CD4-positive, alpha-beta T cell (primary cell): ENCODE measurements at places on chromosomes 2 and 18.

DNA sequence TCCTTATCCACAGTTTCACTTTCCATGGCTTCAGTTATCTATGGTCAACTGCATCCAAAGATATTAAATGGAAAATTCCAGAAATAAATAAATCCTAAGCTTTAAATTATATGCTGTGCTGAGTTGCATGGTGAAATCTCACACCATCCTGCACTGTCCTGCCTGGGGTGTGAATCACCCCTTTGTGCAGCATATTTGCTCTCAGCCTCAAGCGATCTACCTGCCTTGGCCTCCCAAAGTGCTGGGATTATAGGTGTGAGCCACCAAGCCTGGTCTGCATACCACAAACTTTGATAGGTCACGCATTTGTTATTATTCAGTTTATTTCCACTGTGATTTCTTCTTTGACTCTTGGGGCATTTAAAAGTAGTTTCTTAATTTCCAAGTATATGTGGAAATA, 117.2 kb downstream of the SPIRE1 start:
- DNase-seq, result no peak

- DNase-seq, result no peak
Measured at GRCh38 chr2:162487816-162488215, 143.9 kb downstream of the GCA start.

DNA sequence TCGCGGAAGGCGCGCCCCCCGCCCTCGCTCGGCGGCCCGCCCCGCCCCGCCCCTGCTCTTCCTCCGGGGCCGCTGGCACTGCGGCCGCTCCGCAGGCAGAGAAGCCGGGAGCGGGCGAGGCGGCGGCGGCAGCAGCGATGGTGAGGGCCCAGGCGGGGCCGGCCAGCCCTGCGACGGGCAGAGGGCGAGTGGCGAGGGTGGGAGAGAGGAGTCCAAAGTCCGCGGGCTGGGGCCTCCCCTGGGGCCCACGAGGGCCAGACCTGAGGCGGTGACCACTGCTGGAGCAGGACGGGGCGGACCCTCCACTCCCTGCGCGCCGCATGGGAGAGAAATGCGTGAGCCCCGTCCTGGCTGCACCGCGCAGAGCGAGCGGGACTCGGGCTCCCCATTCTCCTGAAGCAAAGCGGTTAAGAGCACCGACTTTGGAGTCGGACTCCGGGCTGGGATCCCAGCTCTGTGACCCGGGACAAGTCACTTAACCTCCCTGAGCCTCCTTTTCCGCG, at the start of gene VAMP5:
Gene VAMP5 (plus strand): TSS at position 78 of the 503 bp plus-strand sequence. CDS start 60 bp downstream, at position 138.
- no peak for DNase-seq

DNA sequence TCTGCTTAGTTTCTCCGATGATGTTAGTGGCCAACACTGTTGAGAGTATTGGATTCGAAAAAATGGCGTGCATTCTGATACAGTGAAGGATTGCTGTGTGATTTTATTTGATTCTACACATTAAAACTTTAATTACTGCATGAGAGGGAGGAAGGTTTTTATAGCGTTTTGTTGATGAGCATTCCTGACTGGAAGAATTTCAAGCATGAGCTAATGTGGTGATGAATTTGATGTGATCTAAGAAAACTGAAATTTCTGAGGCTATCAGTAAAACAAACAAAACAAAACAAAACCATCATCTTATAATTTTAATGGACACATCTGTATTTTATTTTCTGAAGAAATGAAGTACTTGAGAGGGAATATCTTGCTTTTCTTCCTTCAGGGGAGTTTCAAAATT, 59.6 kb downstream of the ITGB6 start:
- no peak for DNase-seq

DNA sequence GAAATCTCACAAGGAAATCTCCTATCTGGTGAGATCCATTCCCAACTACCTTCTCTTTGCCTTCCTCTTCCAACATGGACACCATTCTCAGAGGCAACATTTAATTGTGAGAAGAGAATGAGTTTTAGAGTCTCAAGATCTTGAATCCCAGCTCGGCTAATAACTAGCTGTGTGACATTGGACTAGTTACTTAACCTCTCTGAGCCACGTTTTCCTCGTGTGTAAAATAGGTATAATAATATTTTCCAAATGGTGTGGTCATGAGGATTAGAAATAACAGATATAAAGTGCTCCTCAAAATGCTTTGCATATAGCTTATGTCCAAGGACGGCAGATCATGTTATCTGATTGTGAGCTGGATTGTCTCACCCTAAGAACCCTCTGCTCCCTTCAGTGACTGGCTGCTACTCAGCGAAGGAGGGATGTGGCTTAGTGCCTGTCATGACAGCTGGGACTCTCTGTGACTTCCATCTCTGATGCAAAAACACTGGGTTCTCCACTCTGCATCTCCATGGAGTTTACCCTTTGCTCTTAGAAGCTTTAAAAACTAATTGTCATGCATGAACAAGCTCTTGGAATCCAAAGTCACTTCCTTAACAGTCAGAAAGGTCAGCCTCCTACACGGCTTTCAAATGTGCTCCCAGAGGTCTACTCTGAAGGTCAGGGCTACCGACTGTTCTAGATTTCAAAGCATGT, 38.4 kb upstream of the MRPL19 start:
- no peak for DNase-seq

GRCh38 chr2:182810087-182810486, 56.4 kb downstream of the FRZB start:
- no peak for DNase-seq

GRCh38 chr2:144518748-144519596, 947 bp downstream of the ZEB2 start:
- no peak for DNase-seq

DNA sequence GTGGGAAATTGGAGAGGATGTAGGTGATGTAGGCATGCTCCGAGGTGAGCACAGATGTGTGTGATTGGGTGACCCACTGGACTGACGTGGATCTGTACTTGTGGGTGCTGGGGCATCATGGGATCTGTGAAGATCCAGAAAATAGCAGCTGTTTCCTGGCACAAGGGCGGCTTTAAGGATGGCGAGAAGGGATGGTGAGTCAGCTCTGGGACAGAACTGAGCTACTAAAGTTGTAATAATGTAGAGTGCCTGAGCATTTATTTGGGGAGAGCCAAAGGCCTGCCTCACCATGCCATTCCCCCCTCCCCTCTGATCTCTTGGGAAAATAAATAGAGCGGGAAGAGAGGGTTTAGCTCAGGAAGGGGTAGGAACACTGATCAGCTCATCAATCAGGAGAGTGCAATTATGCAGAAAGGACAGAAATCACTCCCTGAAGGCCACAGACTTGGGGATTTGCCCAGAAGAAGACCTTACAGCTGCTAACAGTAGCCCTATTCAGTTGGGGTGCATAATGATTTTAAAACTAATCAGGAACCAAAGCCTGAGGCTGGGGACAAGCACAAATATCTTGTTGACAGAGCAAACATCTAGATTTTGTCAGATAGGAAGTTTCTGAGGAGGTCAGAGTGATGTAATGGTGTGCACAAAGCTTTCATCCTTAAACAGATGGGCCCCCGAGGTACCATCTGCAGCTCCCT, 30.3 kb downstream of the TANC1 start:
- DNase-seq, result no peak

DNA sequence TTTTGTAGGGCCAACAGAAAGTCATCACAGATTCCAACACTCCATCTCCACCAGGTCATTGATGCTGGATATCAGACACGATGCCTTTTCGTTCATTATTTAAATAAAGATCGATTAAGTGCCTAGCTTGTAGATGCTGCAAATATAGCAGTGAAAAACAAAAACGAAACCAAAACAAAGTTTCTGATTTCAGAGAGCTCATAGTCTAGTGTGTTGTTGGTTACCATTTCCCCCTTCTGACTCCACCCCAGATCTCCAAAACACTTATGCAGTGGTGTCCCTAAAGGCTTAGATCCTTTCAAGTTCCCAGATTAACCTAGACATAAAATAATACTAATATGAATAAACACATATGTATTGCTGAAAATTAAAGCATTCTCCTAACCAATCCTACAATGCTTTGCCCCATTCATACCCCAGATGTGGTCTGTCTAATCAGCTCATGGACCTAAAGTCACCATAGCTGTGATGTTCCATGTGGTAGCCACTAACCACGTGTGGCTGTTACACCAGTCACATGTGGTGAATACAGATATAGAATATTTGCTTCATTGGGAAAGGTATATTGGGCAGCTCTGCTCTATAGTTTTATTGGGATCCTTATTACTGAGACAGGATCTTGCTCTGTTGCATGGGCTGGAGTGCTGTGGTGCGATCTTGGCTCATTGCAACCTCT, 787.2 kb downstream of the TDRD15 start:
- DNase-seq, result no peak

- DNase-seq, result no peak
Measured at GRCh38 chr2:157257312-157258252, at the start of gene GALNT5. Gene GALNT5 (plus strand): TSS chr2:157257705. CDS start chr2:157258083, 378 bp downstream.

GRCh38 chr2:157627594-157628476, 829 bp downstream of the ACVR1C start:
- peak; percentile 39 for DNase-seq

DNA sequence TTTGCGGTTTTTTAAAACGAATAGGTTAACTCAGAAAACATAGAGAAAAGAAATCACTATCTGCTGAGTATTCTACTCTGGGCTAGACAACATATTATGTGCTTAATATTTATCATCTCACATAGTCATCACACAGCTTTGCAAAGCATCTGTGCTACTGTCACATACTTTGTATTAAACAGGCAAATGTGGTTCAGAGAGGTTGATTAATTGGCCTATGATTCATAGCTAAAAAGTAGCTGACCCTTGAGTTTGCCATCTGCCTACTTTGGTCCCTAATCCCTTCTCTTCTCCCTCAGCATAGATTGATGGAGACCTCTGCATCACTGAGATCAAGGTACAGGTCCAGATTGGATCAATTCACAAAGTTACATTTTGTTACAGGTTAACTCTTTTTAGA, 21.4 kb downstream of the ANKRD30B start:
- no peak for DNase-seq

GRCh38 chr2:25489631-25490030, 147.9 kb upstream of the DNMT3A start:
- no peak for DNase-seq

DNA sequence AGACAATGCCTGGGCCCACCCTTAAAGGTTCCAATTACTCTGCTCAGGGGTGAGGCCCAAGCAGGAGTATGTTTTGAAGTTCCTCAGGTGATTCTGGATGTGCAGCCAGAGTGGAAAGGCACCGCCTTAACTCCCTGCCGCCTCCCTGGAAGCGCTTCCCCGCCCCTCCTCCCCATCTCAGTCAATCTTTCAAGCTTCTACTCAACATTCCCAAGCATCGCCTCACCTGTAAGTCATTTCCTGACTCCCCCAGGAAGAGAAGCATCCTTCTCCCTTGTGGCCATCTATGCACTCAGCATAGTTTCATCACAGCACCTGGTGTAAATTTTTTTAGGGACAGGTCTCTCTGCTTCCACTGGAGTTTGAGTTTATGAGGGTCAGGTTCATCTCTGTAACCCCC, 67.5 kb downstream of the MYL12B start:
- no peak for DNase-seq

DNA sequence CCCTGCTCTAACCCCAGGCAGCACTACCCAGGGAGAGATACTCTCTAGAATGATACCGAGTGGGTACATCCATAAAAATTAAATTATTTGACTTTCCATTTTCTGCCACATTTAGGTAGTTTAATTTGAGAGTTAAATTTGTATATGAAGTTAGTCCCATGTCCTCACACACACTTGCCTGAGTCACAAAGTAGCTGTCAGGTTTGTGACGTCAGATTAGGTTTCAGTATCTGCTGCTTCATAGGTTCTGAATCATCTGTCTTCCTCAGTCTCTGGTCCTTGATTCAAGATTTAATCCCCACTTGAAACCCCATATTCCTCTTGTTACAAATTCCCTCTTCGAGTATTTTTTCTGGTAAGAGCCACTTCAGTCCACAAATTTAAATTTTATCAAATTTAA, 738.6 kb upstream of the FAM98A start:
- no peak for DNase-seq

- no peak for DNase-seq
Measured at GRCh38 chr2:45951025-45951727, 299.7 kb downstream of the PRKCE start.

GRCh38 chr2:147442816-147443215, 402.0 kb upstream of the ACVR2A start:
- no peak for DNase-seq

- DNase-seq, result no peak
Measured at GRCh38 chr2:215022418-215022817, 116.0 kb downstream of the ABCA12 start.

GRCh38 chr18:61892683-61893308, at the start of gene RNF152:
Gene RNF152 (minus strand): TSS chr18:61893007. CDS start chr18:61816463, 76,544 bp downstream.
- no peak for DNase-seq

DNA sequence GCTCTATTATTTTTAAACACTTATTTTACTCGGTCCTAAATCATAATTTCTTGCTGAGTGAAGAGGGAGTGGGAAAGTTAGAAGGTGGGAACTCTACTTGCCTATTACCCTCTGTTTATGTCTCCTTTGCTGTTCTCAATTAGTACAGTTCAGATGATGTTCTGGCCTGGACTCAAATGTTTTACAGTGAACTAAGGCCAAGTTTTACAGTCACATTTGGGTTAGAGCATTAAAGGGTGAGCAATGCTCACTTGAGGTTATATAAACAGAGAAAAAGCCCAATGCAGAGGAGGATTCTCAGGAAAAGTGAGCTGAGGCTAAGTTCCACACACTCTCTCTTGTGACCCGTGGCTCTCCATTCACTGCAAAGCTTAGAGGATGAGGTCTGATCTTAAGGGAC, 52.4 kb downstream of the ITSN2 start:
- no peak for DNase-seq

DNA sequence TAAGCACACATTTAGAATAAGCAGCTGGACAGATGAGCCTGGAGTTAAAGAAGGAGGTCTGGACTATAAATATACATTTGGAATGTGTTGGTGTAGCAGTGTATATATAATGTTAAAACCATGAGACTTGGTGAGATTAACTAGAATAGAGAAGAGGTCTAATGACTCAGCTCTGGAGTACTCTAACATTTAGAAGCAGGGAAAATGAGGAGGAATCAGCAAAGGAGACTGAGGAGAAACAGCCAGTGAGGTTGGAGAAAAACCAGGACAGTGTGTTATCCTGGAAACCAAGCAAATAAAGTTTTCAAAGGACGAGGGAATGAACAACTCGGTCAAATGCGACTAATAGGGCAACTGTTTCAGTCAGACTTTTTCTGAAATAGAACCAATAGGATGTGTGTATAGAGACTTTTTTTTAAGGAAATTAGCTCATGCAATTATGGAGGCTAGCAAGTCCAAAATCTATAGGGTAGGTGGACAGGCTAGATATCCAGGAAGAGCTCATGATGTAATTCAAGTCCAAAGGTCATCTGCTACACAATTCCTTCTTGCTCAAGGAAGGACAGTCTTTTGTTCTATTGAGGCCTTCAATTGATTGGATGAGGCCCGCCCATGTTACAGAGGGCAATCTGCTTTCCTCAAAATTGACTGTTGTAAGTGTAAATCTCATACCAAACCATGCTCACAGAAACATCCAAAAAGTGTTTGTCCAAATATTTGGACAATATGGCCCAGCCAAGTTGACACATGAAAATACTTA, 10.8 kb upstream of the SESTD1 start:
- DNase-seq, result no peak

GRCh38 chr2:112705575-112705974, 15.2 kb upstream of the NT5DC4 start:
- no peak for DNase-seq
